ENCODE measurements at places on chromosomes 6 and 20.

DNA sequence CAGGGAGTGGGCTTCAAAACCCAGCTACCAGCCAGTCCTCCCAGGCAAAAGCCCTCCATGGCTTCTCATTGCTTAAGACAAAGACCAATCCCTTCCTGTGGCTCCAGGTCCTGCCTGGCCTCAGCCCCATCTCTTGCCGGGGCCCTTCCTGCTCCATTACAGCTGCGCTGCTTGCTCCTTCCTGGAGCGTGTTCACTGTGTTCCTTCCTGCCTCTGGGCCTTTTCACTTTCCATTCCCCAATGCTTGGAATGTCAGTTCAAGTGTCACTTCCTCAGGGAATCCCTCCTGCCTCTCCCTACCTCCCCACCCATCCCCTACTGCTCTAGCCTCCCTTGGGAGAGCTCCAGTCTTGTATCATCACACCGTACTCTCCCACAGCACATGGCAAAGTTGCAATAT is 11.1 kb upstream of the ITPR3 start:
- no peak for DNase-seq

DNA sequence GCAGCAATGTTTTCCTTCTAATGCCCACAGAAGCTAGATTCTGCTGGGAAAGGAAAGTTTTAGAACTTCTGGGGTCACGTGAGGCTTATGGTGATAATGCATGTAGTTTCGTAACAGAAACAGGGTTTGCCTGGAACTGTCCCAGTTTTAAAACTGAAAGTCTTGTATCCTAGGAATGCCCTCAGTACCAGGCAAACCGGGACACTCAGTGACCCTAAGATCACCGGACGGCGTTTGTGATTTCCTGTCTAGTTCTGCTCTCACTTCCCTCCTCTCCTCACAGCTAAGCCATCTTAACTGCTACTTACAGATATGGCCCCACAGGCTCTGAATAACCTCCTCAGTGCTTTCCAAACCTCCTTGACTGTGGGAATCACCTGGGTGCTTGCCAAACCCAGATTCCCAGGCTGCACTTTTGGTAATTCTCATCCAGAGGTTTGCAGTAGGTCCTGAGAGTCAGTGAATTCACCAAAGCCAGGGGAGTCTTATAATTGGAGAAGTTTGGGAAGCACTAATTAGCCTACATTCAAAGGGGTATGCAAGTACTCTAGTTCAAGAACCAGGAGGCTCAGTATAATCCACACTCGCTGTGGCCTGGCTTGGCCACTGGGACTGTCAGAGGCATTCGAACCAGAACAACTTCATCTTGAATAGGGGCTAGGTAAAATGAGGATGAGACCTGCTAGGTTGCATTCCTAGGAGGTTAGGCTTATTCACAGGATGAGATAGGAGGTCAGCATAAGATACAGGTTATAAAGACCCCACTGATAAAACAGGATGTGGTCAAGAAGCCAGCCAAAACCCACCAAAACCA is 231.6 kb upstream of the MYLIP start:
- peak; percentile 39 for DNase-seq

GRCh38 chr6:125356884-125357283 is 55.1 kb upstream of the HDDC2 start:
- DNase-seq, result no peak

DNA sequence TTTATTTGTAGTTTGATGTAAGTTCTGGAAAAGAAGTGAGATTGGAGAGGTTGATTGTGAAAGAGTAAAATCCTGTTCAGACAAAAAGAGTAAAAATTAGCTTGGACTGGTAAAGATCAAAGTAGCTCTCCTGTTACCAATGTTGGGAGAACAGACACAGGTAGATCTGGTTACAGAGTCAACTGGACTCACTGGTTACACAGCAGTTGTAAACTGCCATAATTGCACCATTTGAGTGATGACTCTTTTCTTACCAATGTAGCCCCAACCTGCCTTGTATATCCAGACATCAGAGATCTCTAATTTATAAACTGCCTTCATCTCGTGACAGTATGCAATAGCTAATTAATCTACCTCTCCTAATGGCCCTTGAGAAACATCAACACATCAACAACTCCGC is 165.6 kb upstream of the PRSS16 start:
- DNase-seq, result no peak
